ENCODE measurements at places on chromosomes 11 and 22.

- DNase-seq = no peak
These were observed 2.1 kb upstream of the ANAPC15 start for GRCh38 chr11:72114570-72114969.

GRCh38 chr11:126345759-126346585 is 9.5 kb upstream of the ST3GAL4 start:
- no peak for DNase-seq

- DNase-seq = no peak
These were observed 87.2 kb upstream of the CADM1 start for GRCh38 chr11:115591380-115591779.

DNA sequence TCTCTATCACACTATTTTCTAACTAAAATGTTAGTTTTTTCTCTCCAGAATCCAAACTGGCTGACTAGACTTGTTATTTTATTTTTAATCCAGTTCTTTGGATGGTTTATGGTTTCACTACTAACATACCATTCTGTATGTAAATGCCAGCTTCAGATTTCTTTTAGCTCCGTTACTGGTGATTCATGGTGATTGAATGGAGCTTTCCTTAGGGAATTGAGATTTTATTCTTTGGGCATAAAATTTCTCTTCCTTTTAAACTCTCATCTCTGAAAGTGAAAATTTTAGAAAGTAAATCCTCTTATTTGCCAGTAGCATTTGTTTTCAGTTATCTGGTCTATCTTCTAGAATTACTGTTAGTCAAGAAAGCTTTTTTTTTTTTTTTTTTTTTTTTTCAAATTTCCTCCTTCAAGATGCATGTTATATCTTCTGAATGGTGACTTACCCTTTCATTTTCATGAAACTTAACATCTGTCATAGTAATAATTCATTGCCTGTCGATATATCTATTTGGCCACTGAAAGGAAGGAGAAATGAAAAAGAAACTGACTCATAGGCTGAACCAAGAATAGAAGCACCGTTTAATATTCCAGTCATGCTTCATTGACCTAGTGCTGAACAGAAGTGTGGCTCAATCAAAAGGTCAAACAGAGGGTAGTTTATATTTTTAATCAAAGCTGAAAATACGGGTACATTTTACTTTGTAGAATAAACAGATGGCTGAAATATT is 6.4 kb downstream of the ENDOD1 start:
- no peak for DNase-seq
